ENCODE measurements at places on chromosomes 1 and 21.

DNA sequence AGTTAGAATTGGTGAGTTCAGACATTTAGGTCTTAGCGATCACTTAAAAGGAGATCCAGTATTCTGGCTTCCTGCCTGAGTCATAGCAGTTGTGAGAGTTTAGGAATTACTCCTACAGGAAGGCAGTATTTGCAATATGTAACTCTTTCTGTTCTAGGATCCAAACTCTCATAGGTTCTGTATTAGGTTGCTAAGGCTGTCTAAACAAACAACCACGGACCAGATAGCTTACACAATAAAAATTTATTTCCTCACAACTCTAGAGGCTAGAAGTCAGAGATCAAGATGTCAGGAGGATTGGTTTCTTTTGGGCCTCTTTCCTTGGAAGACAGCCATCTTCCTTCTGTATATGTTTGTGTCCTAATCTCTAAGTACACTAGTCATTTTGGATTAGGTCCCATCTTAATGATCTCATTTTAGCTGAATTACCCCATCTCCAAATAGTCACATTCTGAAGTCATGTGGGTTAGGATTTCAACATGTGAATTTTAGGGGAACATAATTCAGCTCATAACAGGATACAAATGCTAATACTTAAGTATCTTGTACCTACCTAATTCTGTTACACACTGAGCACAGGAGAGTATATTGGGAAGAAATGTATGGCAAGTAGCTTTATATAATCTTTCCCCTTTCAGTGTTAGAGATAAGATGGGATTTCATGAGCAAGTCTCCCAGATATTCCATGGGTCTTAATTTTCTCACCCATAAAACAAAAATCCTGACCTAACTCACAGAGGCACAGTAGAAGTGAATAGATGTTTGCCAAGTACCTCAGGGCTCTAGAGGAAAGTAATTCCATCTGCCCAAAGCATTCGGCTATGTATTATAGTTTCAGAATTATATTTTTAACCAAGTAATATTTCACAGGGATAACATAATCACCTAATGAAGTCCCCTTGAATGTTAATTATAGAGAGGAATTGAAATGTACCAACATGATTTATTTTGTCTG, 144.4 kb downstream of the PTBP2 start:
- no peak overlapping the region for H3K4me3 ChIP-seq
- no peak for DNase-seq
- no peaks in the 10 kb centered on the region for H3K4me1 ChIP-seq
- no peak overlapping the region for H3K27ac ChIP-seq
- H3K36me3 ChIP-seq, result no peaks in the 10 kb centered on the region

GRCh38 chr21:34179204-34179935, 106.0 kb downstream of the MRPS6 start:
- H3K36me3 ChIP-seq, result no peaks in the 10 kb centered on the region
- H3K27ac ChIP-seq, result no peak overlapping the region
- no peak overlapping the region for H3K4me3 ChIP-seq
- H3K27me3 ChIP-seq, result no peaks in the 10 kb centered on the region

- H3K36me3 ChIP-seq, result no peaks in the 10 kb centered on the region
- no peaks in the 10 kb centered on the region for H3K27me3 ChIP-seq
- no peak overlapping the region for H3K4me3 ChIP-seq
- no peaks in the 10 kb centered on the region for H3K4me1 ChIP-seq
- no peak overlapping the region for H3K27ac ChIP-seq
- DNase-seq, result no peak
Observed at GRCh38 chr1:77273891-77274290, 7.9 kb upstream of the AK5 start.

DNA sequence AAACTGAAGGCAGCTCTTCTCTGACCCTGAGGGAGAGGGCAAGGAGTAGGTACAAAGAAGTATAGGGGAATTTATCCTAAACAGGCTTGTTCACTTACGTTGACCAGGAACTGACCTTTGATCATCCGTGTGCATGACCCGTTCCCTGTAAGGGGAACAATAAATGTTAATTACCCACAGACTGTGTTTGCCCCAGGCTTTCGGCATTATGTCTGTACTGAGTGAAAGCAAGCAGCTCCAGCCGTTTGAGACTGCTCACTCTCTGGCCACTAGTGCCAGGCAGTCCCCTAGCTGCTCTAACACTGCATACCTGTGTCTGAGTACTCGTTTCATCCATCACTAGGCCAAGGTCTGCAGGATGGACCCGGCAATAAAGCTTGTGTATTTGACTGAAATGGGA, 1365.3 kb downstream of the NCAM2 start:
- no peak overlapping the region for H3K4me3 ChIP-seq
- H3K27ac ChIP-seq, result no peak overlapping the region
- no peaks in the 10 kb centered on the region for H3K4me1 ChIP-seq
- DNase-seq, result no peak

- H3K27me3 ChIP-seq, result peaks cover 3% of the 10 kb centered on the region
- no peaks in the 10 kb centered on the region for H3K36me3 ChIP-seq
- no peaks in the 10 kb centered on the region for H3K4me1 ChIP-seq
- H3K4me3 ChIP-seq, result no peak overlapping the region
- no peak overlapping the region for H3K27ac ChIP-seq
Observed at GRCh38 chr1:160004001-160004400, 27.8 kb downstream of the PIGM start.

- H3K4me3 ChIP-seq, result peak overlapping the region; percentile 68
- H3K27ac ChIP-seq, result peak overlapping the region; percentile 95
- DNase-seq, result no peak
- no peaks in the 10 kb centered on the region for H3K36me3 ChIP-seq
Observed at GRCh38 chr1:234613128-234613875, 3.3 kb upstream of the IRF2BP2 start.

DNA sequence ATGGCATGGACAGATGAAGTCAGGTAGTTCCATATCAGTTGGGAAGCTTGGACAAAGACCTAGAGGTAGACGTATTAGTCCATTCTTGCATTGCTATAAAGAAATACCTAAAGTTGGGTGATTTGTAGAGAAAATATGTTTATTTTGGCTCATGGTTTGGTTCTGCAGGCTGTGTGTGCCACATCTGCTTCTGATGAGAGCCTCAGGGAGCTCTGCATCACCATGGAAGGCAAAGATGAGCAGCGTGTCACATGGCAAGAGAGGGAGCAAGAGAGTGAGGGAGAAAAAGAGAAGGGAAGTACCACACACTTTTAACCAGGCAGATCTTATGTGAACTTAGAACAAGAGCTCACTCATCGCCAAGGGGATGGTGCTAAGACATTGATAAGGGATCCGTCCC, 9.0 kb downstream of the TSACC start:
- no peak for DNase-seq
- no peaks in the 10 kb centered on the region for H3K36me3 ChIP-seq
- no peak overlapping the region for H3K4me3 ChIP-seq

GRCh38 chr1:43425045-43425444, 28.7 kb downstream of the HYI start:
- no peak overlapping the region for H3K27ac ChIP-seq
- no peaks in the 10 kb centered on the region for H3K27me3 ChIP-seq
- no peaks in the 10 kb centered on the region for H3K4me1 ChIP-seq
- H3K4me3 ChIP-seq, result no peak overlapping the region
- DNase-seq, result no peak

DNA sequence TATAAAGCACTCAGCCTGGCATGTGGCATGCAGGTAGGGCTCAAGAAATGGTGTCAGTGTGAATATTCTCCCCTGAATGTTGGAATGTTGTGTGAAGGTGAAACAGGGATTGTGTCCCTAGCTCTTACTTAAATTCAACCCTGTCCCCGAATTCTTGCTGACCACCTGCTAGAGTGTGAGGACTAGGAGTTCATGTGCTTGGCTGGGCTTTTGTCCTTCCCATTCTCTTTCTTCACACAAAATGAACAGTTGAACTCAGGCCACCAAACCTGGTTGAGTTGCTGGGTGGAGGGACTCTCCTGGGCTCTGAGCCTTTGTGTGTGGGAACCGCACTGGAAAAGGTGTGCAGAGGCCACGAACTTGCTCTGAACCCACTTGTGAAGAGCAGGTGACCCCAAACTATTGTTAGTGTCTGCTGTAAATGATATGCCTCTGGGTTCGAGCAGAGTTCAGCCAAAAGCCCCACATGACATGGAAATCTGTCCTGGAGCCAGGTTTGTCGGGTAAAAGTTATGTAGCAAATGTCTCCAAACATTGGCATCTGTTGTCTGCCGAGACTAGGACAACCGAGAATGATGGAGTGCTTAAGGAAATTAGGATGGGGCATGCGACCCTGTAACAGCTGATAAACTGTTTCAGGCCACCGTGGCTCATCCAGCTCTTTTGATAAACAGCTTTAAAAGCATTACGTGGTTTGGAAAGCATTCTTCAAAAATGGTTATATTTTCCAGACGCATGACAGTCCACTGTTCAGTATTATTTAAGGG, 144.2 kb downstream of the DHRS3 start:
- peak; percentile 89 for DNase-seq
- H3K4me3 ChIP-seq, result no peak overlapping the region
- no peaks in the 10 kb centered on the region for H3K27me3 ChIP-seq

DNA sequence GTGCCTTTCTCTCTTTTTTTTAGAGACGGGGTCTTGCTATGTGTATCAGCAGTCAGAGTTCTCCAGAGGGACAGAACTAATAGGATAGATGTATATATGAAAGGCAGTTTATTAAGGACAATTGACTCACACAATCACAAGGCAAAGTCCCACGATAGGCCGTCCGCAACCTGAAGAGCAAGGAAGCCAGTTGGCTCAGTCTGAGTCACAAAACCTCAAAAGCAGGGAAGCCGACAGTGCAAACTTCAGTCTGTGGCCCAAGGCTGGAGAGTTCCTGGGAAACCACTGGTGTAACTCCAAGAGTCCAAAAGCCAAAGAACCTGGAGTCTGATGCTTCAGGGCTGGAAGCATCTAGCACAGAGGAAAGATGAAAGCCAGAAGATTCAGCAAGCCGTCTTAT, 16.3 kb upstream of the H3-3A start:
- H3K4me3 ChIP-seq, result no peak overlapping the region
- no peak for DNase-seq
- peaks cover 36% of the 10 kb centered on the region for H3K4me1 ChIP-seq
- H3K27me3 ChIP-seq, result no peaks in the 10 kb centered on the region
- H3K36me3 ChIP-seq, result no peaks in the 10 kb centered on the region
- no peak overlapping the region for H3K27ac ChIP-seq

- no peaks in the 10 kb centered on the region for H3K36me3 ChIP-seq
- no peak overlapping the region for H3K4me3 ChIP-seq
- no peaks in the 10 kb centered on the region for H3K4me1 ChIP-seq
- DNase-seq, result no peak
- H3K27me3 ChIP-seq, result no peaks in the 10 kb centered on the region
Observed at GRCh38 chr1:155007251-155007828, 4.7 kb downstream of the ZBTB7B start.

DNA sequence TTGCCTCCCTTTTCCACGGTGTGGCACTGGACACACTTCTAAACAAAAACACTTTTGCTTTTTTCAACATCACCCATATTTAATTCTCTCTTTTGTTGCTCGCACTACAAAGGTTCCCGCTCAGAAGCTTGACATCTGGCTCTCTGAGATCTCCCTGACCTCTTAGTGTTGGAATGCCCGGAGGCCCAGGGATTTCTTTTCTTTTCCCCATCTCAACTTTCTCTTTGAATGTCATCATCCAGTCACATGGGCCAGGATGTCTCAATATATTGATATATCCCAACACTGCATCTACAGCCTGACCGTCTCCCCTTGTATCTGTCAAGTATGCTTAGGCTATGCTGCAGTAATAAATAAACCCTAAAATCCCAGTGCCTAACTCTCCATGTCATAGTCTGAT, 54.3 kb upstream of the DESI2 start:
- no peak overlapping the region for H3K27ac ChIP-seq
- H3K27me3 ChIP-seq, result no peaks in the 10 kb centered on the region
- no peaks in the 10 kb centered on the region for H3K36me3 ChIP-seq
- no peak overlapping the region for H3K4me3 ChIP-seq

- peaks cover 11% of the 10 kb centered on the region for H3K27me3 ChIP-seq
- DNase-seq, result no peak
- H3K4me1 ChIP-seq, result peaks cover 12% of the 10 kb centered on the region
- no peak overlapping the region for H3K27ac ChIP-seq
- H3K4me3 ChIP-seq, result no peak overlapping the region
Observed at GRCh38 chr1:26307363-26307781, 936 bp upstream of the UBXN11 start.

- H3K27ac ChIP-seq, result no peak overlapping the region
- H3K27me3 ChIP-seq, result peaks cover 18% of the 10 kb centered on the region
- DNase-seq, result no peak
- H3K36me3 ChIP-seq, result no peaks in the 10 kb centered on the region
Observed at GRCh38 chr1:24344090-24344742, 25.1 kb downstream of the GRHL3 start.

- no peak for DNase-seq
- no peak overlapping the region for H3K27ac ChIP-seq
- no peaks in the 10 kb centered on the region for H3K4me1 ChIP-seq
- H3K4me3 ChIP-seq, result no peak overlapping the region
Observed at GRCh38 chr1:31467005-31467674, 54.1 kb downstream of the SERINC2 start.

DNA sequence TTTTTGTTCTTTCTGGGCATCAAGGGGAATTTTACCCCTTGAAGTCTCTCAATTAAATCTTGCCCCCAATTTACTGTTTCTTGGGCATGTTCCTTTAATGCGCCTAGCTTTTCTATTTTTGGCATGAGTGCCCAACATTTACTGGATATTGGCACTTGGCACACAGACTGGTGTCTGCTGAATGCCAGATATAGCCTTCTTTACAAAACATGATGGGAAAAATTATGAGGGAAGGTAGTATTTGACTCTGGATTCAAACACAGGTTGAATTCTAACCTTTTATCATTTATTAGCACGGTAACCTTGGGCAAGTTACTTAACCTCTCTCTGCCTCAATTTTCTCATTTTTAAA, 88.3 kb upstream of the GPR52 start:
- H3K36me3 ChIP-seq, result no peaks in the 10 kb centered on the region
- H3K27me3 ChIP-seq, result no peaks in the 10 kb centered on the region
- no peak overlapping the region for H3K27ac ChIP-seq
- no peak overlapping the region for H3K4me3 ChIP-seq

GRCh38 chr1:56426587-56427381, 152.6 kb downstream of the PLPP3 start:
- no peaks in the 10 kb centered on the region for H3K36me3 ChIP-seq
- H3K4me3 ChIP-seq, result no peak overlapping the region
- DNase-seq, result no peak
- no peak overlapping the region for H3K27ac ChIP-seq
- H3K27me3 ChIP-seq, result no peaks in the 10 kb centered on the region

- H3K4me1 ChIP-seq, result no peaks in the 10 kb centered on the region
- DNase-seq, result peak; percentile 17
- H3K36me3 ChIP-seq, result no peaks in the 10 kb centered on the region
- H3K27me3 ChIP-seq, result no peaks in the 10 kb centered on the region
- no peak overlapping the region for H3K27ac ChIP-seq
Observed at GRCh38 chr1:32521165-32521564, 18.1 kb upstream of the ZBTB8A start.

GRCh38 chr1:9654051-9654833, 2.7 kb downstream of the PIK3CD start:
- peaks cover 25% of the 10 kb centered on the region for H3K27me3 ChIP-seq
- DNase-seq, result no peak
- H3K36me3 ChIP-seq, result no peaks in the 10 kb centered on the region

DNA sequence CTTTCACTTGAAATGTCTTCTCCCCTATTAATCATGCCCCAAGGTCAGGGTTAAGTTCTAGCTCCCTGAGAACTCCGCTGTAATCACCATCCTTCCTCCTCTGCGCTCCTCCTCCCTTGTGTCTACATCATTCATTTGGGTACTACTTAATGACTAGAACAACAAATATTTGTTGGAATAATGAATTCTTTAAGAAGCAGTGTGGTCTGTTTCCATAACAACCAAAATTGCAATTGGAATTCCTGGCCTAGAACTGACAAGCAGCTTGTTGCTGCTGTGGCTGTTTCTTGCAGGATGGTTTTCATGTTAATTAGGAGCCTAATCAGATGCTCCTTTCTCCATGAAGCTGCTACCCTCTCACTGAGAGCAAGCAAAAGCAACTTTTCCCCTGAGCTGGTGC, 192.5 kb downstream of the ZZZ3 start:
- no peaks in the 10 kb centered on the region for H3K27me3 ChIP-seq
- no peak for DNase-seq
- H3K4me3 ChIP-seq, result no peak overlapping the region
- H3K27ac ChIP-seq, result peak overlapping the region; percentile 58
